ENCODE measurements at places on chromosomes 16 and 17.

DNA sequence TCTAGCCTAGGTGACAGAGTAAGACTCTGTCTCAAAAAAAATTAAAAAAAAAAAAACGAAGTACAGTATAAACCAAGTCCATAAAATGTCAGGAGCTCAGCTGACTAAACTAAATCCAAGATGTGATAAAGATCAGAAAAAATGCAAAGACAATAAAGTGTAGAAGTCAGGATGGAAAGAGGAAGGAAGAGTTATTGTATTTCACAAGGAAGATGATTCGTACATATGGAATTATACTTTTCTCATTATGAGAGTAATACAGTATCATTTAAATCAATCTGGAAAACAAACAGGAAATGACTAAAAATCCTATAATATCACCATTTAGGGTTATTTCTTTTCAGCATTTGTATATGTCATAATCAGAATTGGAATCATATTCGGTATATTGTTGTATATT lies 11.4 kb upstream of the APOH start:
- no peak for DNase-seq

DNA sequence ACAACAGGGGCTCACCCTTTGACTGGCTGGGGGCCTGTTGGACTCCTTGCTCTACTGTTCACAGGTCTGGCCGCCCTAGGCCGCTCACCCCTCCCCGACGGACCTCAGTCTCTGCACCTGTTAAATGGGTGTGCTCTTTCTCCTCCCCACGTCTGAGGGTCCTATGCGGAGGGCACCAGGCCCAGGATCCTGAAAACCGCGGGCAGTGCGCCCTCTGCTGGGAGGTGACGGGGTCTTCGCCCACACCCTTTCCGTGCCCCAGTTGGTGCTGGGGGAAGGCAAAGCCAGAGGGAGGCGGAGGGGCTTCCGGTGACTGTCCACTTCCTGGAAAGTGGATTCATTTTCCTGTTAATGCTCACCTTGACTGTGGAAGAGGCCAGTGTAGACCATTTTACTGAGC lies 1010.9 kb downstream of the KCNJ18 start:
- no peak for DNase-seq

DNA sequence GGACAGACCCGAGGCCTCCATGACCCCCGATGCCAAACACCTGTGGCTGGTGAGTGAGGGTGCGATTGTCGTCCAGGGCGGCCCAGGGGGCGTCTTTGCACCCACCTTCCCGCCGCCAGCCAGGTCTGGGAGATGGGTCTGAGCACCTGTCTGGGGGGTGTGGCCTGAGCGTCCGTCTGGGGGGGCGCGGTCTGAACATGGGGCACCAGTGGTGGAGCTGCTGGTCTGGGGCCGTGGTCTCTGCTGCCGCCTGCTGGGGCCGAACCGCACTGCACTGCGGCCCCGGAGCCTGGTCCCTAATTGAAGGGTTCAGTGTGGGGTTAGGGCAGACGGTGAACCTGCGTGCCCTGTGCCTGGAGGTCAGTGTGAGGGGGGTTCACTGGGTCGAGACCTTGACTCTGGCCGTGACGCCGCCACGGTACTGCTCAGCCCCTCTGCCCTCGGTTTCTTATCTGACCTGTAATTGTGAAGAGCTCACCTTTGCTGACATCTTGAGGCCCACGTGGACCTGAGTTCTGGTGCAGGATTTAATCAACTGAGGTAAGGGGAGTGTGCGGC lies 12.6 kb upstream of the TCF25 start:
- DNase-seq: no peak

- DNase-seq: no peak
These were observed 4.7 kb upstream of the TGFB1I1 start for GRCh38 chr16:31467151-31467773.

GRCh38 chr17:61349350-61349749 lies 50.3 kb upstream of the TBX2 start:
- no peak for DNase-seq

DNA sequence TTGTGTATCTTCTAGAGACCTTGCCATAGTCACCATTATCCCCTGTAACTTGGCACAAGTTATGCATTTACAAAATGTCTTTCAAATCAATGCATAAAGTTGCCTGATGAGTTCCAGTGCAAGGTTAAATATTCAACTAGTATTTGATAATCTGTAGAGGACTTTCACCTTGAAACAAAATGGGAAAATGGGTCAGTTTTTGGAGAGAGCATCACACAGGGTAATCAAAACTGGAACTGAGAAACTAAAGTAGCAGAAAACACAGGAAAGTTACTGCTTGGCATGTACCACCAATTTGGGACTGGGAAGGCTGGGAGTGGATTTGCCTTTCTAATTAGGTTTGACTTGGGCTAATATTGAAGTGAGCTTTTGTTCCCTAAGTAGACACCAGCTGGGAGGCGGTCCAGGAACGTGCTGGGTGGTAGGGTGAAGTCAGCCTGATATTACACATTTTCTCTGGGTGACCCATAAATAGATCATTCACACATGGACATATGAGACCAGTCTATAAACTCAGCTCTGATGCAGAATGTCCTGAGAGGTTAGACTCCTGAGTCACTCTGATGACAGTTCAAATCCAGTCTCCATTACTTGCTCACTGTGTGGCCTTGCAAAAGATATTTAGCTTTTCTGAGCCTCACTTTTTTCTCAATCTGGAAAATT lies 152.3 kb downstream of the PCTP start:
- no peak for DNase-seq

GRCh38 chr16:1745181-1745899 lies 26.0 kb downstream of the NME3 start:
- DNase-seq: no peak

GRCh38 chr16:85613604-85614337 lies 649 bp downstream of the GSE1 start:
- DNase-seq: no peak

GRCh38 chr17:77914385-77915254 lies 43.9 kb upstream of the TNRC6C start:
- no peak for DNase-seq

- peak; percentile 67 for DNase-seq
These were observed 1.3 kb downstream of the ZNF750 start for GRCh38 chr17:82838386-82839063.

GRCh38 chr16:57537194-57537505 lies 779 bp upstream of the CCDC102A start:
- DNase-seq: no peak

DNA sequence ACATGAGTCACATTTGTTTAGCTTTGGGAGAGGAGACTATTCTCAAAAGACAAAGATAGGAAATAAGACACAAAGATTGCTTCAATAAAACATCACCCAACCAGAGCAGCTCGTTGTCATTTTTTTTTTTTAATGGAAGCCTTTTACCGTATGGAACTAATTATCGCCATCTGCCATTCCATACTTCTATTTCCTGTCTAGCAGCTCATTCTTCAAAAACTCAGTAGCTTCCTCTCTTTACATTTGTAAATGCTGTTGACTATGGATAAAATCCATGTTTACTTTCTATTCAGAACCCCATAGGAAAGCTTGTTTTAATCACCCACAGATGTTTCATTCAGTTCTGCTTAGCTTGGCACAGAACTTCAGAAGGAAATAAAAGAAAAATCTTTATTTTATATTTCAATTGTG lies 110.0 kb upstream of the PSMD7 start:
- DNase-seq: no peak

DNA sequence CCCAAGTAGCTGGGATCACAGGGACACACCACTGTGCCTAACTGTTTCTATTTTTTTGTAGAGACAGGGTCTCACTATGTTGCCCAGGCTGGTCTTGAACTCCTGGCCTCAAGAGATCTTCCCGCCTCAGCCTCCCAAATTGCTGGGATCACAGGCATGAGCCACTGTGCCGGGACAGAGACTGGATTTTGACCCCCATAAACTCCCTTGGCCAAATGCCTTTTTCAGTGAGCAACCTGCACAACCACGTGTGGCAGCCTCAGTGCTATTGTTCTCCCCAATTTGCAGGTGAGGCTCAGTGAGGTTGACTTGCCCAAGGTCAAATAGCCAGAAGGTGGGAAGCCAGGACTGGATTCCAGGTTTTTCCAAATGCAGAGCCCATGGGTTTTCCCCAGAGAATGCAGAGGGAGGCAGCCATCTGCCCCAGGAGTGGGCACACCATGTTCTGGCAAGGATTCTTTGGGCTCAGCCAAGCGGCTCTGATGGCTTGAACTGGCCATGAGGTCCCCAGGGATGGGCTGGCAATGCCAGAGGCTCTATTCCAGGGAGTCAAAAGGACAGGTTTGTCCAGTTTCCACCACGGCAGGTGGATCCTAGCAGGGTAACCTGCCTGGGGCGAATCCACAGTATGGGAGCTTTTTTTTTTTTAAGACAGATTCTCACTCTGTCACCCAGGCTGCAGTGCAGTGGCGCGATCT lies 1.8 kb downstream of the IL27 start:
- DNase-seq: peak; percentile 91

- DNase-seq: no peak
These were observed 98.4 kb downstream of the XYLT1 start for GRCh38 chr16:17372386-17372785.

DNA sequence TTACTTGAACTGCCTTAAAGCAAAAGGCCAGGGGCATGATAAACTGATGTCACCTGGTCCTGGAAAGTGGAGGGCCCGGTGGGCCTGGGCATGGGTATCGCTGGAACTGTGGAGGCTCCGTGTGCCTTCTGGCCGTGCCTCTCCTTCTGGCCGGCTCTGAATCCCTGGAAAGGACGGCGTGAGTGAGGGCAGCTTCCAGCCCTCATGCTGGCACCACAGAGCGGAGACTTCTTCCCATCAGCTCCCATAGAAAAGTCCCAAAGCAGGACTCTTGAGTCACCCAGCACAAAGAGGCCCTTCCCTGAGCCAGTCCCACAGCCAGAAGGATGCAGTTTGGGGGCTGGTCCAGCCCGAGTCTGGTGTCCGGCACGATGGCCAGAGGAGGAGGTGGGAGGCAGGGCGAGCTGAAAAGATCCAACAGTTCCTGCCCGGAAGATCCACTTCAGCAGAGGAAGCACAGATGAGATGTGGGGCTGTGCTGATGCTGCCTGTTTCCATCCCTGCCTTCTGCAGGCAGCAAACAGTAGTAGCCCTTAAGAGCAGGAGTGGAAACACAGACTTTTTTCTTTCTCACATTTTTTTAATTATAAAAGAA lies 7.8 kb downstream of the GAA start:
- no peak for DNase-seq

DNA sequence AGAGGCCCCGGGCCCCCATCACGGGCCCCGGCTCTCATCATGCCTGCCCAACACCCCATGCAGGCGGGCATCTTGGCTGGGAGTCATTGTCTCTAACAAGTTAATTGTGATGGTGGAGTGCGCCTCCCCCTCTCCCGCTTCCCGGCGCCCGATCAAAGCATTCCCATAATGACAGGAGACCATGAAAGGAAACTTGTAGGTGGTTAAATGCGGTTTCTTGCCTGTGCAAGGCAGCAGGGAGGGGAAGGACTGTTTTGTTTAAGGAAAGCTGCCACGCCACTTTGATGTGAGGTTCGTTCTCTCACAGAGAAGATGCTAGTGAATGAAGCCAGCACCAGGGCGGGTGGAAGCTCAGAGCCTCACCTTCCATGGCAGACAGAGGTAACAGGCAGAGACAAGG lies 45.4 kb downstream of the C16orf78 start:
- DNase-seq: no peak

DNA sequence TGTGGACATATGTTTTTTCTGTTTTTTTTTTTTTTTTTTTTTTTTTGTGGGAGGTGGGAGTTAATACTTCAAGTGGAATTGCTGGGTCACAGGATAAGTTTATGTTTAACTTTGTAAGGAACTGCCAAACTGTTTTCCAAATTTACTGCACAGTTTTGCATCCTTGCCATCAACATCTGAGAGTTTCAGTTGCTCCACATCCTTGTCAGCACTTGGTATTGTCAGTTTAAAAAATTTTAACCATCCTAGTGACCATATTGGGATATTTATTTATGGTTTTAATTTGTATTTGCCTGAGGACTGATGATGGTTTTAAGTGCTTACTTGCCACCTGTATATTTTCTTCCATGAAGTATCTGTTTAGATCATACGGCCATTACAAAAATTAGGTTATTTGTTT lies 34.0 kb upstream of the IRF8 start:
- no peak for DNase-seq

DNA sequence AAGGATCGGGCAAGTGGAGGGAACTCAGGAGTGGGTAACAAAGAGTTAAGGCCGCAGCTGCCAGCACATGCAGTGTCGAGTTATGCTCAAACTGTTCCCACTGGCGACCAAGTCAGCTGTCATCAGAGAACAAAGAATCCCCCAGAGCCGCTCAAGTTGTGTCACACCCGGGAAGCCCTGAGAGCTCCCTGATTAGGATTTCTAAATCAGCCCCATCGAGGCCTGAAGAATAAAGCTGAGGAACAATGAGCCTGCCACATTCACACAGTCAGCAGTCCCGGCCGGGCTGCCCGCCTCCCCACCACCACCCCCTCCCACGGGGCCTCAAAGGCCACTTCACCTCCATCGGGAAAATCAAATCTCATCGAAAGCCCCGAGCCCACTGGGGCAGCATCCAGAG lies 84.5 kb downstream of the SOX9 start:
- no peak for DNase-seq

GRCh38 chr17:57002904-57003303 lies 25.0 kb downstream of the SCPEP1 start:
- no peak for DNase-seq

- no peak for DNase-seq
These were observed 568.9 kb downstream of the WWOX start for GRCh38 chr16:78668393-78668792.

DNA sequence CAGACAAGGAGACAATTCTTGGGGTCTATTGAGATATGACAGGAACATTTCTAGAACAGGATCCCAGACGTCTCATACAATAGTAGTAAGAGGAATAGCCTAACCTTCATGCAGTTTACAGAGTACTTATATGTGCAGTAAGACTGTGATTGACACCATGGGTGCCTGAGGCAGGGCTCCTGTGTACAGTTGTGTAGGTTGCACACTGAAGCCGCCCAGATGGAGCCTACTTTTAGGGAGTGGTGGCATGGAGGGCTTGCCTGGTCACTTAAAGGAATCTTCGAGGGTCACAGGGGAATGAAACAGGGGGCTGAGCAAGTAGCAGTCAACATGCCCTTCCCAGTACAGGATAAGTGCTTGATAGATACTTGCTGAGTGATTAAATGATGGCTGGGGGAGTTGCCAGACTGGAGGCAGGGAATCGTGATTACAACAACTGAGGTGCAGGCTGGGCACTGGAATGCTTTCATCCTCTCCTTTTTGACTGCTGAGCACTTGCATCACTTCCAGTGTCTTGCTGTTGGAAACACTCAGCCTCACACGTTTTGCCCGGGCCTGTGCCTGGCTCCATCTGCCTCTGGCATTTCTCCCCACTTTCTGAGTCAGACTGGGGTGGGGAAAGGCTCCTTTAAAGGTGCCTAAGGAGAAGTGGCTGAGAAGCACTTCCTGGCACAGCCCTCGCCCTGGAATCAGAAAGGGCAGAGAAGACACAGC lies 71.0 kb downstream of the COPRS start:
- DNase-seq: no peak

- DNase-seq: no peak
These were observed 210.4 kb upstream of the CHMP6 start for GRCh38 chr17:80781211-80781610.
